ENCODE measurements at places on chromosomes 5 and 9.

GRCh38 chr5:82511134-82511533 is 233.0 kb upstream of the RPS23 start:
- no peak for DNase-seq

DNA sequence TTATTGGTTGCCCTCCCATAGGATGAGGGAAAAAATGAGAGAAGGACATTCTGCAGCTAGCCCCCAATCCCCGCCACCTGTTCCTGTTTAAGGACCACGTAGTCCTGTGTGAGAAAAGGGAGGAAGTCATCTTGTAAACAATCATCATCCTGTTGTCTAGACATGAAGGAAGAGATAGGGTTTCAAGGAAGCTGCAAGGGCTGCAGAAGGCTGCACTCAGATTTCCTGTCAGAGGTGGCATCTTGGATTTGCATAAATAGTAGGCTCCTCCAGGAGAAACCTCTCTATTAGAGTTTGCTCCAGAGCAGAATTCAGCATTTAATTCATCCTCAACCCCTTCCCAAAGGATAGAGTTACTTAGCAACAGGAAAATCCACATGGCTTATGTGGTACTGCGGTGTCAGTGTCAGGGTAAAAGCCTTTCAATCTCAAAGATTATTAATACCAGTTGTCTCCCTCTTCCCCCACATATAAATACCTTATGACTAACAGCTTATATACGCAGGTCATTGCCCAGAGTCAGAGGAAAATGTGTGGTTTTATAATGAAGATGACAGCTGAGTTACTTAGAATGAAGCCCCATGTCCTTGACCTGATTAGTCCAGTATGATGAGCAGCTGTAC is 4.6 kb upstream of the DNAJC18 start:
- no peak for DNase-seq

DNA sequence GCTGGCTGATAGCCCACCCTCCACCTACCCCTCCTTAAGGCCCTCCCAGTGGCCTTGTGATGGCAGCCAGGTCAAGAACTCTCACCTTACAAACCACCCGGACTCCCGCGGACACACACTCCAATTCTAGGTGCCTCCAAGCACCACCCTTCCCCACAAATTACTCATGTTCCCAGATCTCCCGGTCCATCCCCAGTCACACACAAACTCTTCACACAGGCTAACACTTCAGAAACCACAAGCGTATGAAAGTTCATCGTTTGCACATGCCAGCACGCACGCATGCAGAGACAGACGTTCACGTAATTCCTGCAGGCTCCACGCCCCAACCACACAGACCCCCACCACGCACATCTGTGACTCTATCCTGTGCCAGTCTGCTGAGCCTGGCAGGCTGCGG is 18.0 kb downstream of the NR5A1 start:
- DNase-seq = no peak

DNA sequence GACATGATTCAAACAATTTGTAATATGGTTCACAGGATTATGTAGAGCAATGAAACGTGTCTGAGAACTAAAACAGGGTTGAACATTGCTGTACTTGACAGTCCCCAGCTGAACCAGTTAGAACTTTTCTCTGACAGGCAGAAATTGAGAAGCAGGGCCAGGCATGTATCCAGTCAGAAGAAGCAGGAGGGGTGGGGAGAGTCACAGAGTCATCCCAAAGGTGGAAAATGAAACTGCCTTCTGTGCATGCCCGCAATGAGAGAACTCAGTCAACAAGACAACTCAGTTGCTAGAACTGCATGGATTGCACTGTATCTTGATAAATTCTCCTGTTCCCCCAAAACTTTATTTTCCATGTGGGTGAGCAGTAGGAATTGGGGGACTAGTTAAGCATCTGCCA is 72.9 kb upstream of the PRLR start:
- no peak for DNase-seq

- DNase-seq = no peak
Measured at GRCh38 chr5:32042551-32042961, 131.6 kb downstream of the GOLPH3 start.

DNA sequence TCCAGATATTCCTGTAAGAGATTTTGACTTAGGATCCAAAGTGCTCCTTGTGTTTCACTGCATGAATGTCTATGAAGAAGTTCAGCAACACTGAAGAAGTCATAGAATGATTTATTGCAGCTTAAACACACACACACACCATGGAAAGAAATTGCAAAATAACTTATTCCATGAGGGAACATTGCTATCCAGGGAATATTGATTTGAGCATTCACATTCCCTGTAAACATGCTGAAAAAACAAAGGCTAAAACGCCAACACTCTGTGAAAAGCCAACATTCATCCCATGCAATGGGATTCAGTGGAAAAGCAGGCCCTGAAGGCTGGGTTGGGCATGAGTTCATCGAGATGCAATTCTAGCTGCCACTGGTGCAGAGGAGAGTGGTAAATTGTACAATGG is 109.6 kb upstream of the CXCL14 start:
- DNase-seq = no peak

- DNase-seq = no peak
Measured at GRCh38 chr9:124844291-124844690, 9.0 kb upstream of the WDR38 start.

DNA sequence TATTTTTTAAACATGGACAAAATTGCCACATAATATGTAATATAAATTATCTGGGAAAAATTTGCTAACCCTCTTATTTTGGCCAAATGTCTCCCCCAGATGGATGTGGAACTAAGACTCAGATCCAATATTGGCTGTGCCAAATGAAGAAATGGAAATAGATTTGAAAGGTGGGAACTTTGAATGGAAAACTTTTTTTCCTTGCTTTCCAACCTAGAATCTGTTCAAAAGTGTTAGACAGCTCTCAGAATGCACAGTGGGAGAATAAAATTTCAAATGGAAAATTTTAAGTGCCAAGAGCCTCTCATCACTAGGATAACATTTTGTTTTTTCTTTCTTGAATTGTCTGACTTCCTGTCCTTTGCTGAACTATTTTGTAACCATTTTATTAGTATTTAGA is 142.6 kb upstream of the GAS1 start:
- DNase-seq = no peak
